ENCODE measurements at places on chromosomes 11 and 22.

DNA sequence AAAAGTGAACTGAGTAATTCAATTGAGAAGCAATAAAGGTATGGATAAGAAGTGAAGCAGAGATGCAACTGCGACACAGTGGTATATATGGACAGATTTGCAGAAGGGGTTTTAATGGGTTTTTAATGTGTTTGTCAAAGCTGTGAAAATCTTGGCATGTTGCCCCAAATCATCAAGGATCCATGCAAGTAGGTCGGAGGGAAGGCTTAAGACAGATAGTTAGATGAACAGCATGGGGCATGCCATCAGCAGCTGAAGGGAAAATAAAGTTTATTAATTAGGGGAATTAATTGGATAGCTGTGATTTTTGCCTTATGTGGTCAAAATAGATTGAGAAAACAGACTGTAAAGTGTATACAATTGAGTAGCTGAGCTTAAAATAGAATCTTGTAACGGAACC, 840.1 kb downstream of the JRKL start:
- DNase-seq = no peak

- DNase-seq = no peak
These were observed 70.3 kb downstream of the KIRREL3 start for GRCh38 chr11:126930091-126930841.

DNA sequence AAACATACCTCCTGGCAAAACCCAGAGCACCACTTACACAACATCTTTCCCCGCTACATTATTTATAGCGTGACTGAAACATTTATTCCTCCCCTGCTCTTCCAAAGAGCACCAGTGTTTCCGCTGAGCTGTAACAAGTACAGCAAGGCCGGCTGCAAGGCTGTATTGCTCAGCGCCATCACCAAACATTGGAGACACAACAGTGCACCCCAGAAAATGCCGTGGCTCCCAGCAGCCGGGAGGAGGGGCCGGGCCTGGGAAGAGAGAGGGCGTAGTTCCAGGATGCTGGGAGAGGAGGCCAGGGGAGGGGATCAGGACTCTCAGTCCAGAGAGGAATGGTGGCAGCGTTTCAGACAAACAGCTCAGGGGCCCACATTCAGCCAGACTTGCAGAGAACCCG, 133.2 kb downstream of the DSCAML1 start:
- DNase-seq = no peak

- no peak for DNase-seq
These were observed 1502.9 kb upstream of the RAG2 start for GRCh38 chr11:38100836-38101462.

DNA sequence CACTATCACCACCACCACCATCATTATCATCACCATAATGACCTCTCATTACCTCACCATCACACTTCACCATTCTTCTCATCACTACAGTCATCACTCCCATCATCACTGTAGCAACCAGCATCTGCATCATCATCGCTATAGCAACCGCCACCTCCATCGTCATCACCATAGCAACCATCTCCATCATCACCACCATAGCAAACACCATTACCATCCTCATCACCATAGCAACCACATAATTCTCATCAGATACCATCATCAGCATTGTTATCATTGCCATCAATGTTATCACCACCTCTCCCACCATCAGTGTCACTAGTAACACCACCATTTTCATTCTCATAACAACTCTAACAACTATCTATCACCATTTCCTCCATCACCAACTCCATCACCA, 23.1 kb upstream of the CD82 start:
- DNase-seq = no peak

- DNase-seq = no peak
These were observed 12.9 kb downstream of the PHLDA2 start for GRCh38 chr11:2916114-2916891.

- no peak for DNase-seq
These were observed 43.4 kb downstream of the APOL5 start for GRCh38 chr22:35761037-35761436.

- DNase-seq = no peak
These were observed 1.4 kb downstream of the RIC8A start for GRCh38 chr11:208917-209260.

DNA sequence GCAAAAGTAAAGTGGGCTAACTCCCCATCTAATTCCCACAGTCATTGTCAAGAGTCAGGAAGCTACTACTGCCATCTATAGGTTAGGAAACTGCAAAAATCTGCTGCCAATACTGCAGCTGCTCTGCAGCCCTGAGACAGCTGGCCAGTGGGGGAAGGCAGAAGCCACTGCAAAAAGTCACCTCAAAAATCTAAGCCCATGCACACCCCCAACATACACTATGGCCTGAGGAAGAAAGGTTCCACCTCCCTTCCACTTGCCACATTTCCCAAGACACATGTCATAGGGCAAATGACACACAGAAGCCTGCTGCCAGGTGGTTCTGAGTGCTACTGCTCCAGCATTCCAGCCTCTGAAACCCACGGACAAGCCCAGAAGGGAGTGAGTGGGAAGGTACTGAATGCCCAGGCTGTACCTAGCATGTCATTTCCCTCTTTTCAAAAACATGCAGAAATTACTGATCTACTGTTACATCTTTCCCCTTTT, 36.9 kb downstream of the DGCR2 start:
- no peak for DNase-seq
